RPMI7951 (cell line): ENCODE measurements at places on chromosomes 16 and 17. TPM values are rescaled to one million over a fixed set of nuclear protein-coding genes. Genes with fewer than 3 reads are reported as not detected.

Gene ALG1
- total RNA-seq, result 13.1 and 22.7 TPM in 2 replicates

Gene STX1B
- 0.29 and 0.60 TPM in 2 replicates for total RNA-seq

Gene SLFN12L
- 0.20 TPM in 1 of 2 replicates, not detected in the other for total RNA-seq

Gene KRTAP3-2
- total RNA-seq, result not detected in 2 replicates

Gene CBX8
- 3.8 and 5.8 TPM in 2 replicates for total RNA-seq

Gene SALL1
- 8.9 and 10.8 TPM in 2 replicates for total RNA-seq

Gene DPEP3
- not detected in 2 replicates for total RNA-seq

Gene RPL23
- total RNA-seq, result 1,124 and 1,333 TPM in 2 replicates

Gene TMC7
- 1.6 and 2.2 TPM in 2 replicates for total RNA-seq

Gene GRIN2A
- total RNA-seq, result 0.59 and 1.2 TPM in 2 replicates

Gene EPX
- total RNA-seq, result not detected in 2 replicates

Gene ADORA2B
- 14.4 and 18.0 TPM in 2 replicates for total RNA-seq

Gene TP53TG3F
- 0.10 TPM in 1 of 2 replicates, not detected in the other for total RNA-seq

Gene TRAPPC1
- total RNA-seq, result 39.9 and 54.2 TPM in 2 replicates

Gene DNAAF8
- total RNA-seq, result 0.36 and 0.49 TPM in 2 replicates

Gene C17orf67
- 0.10 and 0.12 TPM in 2 replicates for total RNA-seq

Gene ACSM2B
- not detected in 2 replicates for total RNA-seq

Gene HAS3
- 0.72 TPM in 1 of 2 replicates, not detected in the other for total RNA-seq

Gene HS3ST3B1
- 0.88 and 1.2 TPM in 2 replicates for total RNA-seq

Gene CCNF
- 37.4 and 38.3 TPM in 2 replicates for total RNA-seq

Gene PER1
- 3.0 and 8.2 TPM in 2 replicates for total RNA-seq

Gene GSG1L
- not detected in 2 replicates for total RNA-seq

Gene CNGB1
- not detected in 2 replicates for total RNA-seq

Gene CHMP1A
- 115 and 120 TPM in 2 replicates for total RNA-seq

Gene CDH1
- total RNA-seq, result not detected in 2 replicates

Gene PRCD
- under 0.01 and 0.48 TPM in 2 replicates for total RNA-seq

Gene TMEM219
- 84.8 and 110 TPM in 2 replicates for total RNA-seq

Gene SEZ6
- total RNA-seq, result not detected in 2 replicates

Gene IGF2BP1
- total RNA-seq, result 4.0 and 5.0 TPM in 2 replicates

Gene ULK2
- 11.3 and 16.1 TPM in 2 replicates for total RNA-seq

Gene RNF112
- 0.24 and 0.29 TPM in 2 replicates for total RNA-seq
